Activated T-cell treated with anti-CD3 and anti-CD28 coated beads, Interleukin-2, amount 50 U/mL, for 4 hours (primary cell): ENCODE measurements at places on chromosomes 2 and 18.

DNA sequence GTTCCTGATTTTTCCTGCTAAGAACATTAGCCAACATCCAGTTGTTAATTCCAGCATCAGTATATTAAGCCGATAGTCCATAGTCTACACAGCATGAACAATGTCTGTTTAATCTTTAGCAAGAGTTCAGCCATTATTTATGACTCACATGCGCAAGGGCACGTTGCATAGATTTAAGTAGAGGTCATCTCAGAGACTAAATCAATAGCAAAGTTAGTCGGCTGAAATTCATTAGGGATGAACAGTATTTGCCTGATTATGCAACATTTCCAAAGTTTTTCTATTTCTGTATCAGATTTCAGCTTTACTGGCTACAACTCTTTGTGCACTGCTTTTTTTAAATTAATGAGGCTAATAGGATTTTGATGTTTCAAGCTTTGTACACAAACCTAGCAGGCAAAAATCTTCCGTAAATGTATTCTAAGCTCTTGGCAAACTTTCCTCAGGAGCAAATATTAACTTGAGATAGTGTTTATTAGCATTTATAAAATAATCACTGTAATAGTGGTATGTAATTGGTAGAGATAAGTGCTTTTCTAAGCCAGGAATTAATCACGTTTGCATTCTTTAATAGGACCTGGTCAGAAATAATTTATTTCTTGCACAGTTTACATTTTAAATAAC lies 578.7 kb upstream of the ID2 start:
- no peak for DNase-seq

DNA sequence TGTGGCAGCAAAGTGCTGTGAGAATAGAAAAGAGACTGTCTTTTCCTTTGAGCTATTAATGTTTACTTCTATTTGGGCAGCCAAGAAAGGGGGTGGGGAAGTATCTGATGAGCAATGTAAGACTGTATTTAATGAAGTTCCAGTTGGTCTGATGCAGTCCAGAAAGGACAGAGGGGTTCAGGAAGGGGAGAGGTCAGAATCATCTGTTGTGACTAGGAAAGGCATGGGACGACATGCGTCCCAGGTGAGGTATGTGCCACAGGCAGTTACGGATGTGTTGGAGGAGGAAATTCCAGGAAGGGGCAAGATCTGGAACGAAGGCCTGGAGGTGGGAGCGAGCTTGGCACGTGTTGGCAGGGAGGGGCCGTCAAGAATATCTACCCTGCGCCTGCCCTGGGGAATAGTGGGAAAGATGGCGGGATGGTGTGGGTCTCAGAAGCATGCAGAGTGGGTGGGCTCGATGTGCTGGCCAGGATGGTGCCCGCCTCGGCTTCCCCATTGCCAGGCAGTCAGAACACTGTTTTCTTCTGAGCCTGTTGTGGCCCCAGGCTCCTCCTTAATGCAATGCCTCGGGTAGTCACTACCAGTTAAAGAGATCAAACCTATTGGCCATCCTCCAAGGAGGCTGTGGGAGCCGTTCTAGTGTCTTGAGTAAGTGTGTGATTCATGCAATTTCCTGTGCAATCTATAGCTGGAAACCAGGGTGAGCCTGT lies 57.8 kb upstream of the TXNDC2 start:
- no peak for DNase-seq

- DNase-seq = no peak
Observed at GRCh38 chr2:127065299-127065939, 41.5 kb downstream of the BIN1 start.

DNA sequence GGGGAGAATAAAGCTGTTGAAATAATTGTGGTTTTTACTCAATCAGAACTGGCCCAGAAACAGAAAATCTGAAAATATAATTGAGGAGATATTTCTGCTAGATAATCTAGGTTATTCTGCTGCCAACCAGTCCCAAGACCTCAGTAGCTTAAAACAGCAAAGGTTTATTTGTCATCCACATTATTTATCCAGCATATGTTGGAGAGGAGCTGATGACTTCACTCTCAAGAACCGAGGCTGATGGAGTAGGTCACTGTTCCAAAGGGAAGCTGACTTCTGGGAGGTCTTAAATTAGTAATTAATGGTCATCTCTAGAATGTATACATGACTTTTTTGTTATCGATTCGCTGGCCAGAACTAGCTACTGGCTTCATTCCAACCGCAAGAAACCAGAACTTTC lies 124.8 kb upstream of the CTNNA2 start:
- DNase-seq = no peak

- no peak for DNase-seq
Observed at GRCh38 chr2:43125090-43125998, 101.1 kb downstream of the ZFP36L2 start.

GRCh38 chr2:173571887-173572680 lies 217.4 kb downstream of the CDCA7 start:
- DNase-seq = no peak

DNA sequence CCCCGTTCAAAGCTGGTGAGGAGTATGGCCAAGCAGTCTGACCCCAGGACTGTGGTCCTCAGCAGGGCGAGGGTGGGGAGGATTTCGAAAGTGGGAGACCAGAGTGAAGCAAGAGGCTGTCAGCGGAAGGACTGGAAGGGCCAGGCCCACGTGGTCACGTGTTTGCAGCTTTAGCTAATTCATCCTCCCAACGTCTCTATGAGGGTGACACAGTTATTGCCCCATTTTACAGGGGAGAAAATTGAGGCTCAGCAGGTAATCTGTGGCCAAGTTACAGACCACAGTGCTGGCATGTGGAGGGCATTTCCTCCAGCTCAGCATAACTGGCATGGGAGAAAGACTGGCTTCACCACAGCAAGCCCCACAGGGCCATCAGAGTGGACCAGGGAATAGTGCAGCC lies 45.4 kb upstream of the LTBP1 start:
- no peak for DNase-seq

DNA sequence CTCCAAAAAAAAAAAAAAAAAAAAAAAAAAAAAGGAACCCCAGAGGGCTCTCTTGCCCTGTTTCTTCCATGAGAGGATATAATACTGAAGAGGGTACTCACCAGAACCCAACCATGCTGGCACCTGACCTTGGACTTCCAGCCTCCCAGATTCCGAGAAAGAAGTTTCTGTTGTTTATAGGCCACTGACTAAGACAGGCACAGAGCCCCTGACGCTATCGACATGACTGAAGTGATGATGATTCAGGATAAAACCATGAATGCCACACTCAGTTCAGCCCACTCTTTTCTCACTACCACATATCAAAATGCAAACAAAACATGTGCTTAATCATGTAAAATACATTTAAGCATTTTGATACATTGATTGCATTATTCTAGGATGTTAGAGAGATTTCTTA lies 66.1 kb upstream of the CDCA7 start:
- DNase-seq = no peak

- no peak for DNase-seq
Observed at GRCh38 chr2:53751728-53752127, 15.9 kb upstream of the CHAC2 start.

DNA sequence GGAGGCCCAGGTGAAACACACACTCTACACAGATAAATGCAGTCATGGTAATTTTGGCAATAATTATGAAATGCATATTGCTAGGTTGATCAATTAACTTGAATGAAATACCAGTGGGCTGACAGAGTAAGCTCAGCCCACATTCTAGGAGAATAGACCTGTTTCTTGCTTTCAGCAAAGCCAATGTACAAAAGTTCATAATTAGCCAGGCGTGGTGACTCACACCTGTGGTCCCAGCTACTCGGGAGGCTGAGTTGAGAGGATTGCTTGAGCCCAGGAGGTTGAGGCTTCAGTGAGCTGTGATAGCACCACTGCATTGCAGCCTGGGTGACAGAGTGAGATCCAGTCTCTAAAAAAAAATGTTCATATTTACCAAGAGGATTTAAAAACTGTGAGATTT lies 15.7 kb upstream of the MBP start:
- DNase-seq = no peak

DNA sequence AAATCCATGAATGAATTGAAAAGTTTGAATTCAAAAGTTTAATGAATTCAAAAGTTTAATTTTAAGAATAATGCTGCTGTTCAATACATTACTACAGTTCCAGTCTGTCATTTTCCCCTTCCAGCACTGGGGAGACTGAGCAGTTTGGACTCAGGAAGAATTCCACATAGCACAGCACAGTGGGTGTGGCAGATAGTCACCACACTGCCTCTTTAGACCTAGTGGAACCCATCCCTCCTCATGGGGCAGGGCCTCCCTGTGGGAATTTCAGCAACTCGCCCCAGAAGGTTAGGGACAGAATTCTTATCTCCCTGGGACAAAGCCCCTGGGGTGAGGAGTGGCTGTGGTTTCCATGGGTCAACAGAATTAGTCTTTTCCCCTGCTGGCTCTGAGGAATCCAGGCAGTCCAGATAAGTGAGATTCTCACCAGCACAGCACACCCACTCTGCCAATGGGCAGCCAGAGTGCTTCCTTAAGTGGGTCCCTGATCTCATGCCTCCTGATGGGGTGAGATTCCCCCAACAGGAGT lies 442.0 kb upstream of the SYT4 start:
- no peak for DNase-seq

- DNase-seq = no peak
Observed at GRCh38 chr2:170660409-170660808, 54.7 kb upstream of the SP5 start.

GRCh38 chr2:97870396-97870843 lies 125.3 kb downstream of the TMEM131 start:
- no peak for DNase-seq

DNA sequence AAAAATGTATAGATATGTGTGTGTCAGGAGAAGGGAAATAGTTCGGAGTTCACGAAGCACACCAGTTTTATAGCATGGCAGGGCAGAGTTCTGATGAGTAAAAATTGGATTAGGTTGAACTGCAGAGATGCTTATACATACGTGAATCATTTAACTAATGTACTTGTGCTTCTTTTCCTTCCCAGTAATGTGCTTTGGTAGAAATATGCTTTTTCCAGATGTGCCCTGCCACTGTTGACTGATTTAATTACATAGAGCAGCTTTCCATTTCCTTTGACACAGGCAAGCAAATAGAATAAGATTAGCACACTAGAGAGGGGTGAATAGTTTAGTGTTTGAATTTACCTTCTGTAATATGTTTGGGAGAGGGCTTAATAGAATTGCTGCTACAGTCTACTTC lies 28.9 kb upstream of the ARMC9 start:
- DNase-seq = no peak

- no peak for DNase-seq
Observed at GRCh38 chr2:222322236-222322635, 23.4 kb upstream of the PAX3 start.

GRCh38 chr2:26577442-26578112 lies 63.6 kb downstream of the CIB4 start:
- peak; percentile 59 for DNase-seq

DNA sequence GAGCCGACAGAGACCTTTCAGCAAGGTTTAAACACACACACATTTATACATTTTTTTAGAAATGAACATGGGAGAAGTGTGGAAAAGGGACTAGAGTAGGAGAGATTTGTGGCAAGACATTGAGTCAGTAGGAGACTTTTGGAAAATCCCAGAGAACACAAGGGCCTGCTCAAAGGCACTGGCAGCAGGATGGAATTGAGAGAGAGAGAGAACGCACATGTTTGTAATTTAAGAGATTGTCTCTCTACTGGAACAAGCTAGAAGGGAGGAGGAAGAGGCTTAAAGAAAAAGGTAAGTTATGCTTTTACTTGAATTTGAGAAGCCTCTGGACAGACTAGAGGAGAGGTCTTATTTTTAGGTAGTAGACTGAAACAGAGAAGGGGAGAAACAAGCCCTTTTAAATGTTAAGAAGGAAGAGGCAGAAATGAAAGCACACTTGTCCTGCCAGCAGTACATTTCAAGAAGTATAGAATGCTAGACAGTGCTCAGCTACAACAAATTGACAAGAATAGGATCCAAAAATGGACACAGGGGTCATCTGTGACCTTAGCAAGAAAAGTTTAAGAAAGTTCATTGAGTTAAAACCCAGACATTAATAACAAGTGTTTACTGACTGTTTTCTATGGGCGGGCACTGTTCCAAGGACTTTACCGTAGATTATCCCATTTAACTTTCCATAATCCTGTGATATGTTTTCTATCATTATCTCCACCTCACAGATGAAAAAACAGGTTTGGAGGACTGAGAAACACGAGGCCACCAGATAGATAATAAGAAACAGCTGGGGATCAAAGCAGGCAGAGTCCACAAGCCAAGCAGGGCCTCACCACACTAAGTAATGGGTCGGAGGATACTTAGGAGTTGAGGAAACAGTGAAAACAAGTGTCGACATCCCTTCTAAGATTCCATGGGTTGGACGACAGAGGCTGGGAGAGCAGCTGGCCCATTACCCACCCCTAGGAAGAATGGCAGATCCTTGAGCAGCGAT lies 306.5 kb upstream of the NRP2 start:
- DNase-seq = no peak

DNA sequence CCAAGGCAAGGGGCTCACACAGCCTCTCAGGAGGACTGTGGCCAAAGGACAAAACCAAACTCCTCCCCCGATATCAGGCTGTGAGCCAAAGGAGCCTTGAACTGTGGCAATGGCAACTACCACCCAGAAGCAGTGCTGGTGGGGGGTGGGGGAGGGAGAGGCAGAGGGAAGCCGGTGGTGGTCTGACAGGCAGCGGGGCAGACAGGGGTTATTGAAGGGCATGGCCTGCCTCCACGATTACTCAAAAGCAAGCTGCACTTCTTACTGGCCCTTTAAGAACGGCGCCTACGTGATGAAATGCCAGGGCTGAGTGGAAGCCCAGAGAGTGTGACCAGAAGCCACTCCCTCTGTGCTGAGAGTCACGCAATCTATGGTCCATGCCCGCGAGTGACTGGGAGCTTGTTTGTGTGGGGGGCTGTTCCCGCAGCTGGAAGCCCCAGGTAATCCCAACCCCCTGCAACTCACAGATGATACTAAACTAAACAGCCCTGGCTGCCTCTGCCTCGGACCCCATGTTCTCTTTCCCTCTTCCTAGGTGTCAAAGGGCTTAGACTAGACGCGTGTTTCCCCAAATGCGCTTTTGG lies 128.2 kb upstream of the CXCR4 start:
- no peak for DNase-seq

DNA sequence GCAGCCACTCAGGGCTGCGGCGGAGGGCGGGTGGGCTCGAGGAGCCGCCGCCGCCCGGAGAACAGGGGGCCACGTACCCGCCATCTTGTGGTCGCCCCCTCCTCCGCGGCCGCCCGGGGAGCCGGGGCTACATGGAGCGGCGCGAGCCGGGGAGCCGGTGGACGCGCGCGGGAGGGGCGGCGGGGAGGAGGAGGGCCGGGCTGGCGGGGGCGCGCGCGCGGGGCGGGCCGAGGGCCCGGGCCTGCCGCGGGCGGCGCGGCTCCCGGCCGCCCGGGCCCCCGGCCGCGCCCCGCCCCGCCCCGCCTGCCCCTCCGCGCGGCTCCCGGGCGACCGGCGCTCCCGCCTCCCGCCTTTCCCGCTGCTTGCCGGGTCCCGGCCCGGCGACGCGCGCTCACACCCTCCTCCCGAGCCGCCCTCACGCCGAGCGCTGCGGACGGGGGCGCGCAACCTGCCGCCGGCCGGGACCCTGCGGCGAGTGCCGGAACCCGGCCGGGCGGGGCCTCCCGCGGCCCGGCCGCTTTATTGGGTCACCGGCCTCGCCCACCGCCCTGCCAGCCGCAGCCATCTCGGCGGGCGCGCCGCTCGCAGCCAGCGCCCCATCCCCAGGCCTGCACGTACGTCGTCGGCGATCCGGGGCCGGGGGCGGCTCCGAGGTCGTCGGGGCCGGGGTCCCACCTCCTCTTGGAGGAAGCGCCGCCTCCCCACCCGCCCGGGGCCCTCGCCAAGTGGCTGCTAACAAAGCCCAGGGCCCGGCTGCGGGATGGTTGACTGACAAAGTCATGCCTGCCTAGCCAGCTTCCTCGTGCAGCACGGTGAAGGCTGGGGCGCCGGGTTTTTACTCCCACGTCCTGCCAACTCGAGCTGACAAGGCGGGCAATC lies at the start of gene PPP4R1:
Gene PPP4R1, minus strand, starts transcription at position 159 of the 879 bp plus-strand sequence. Its CDS starts 75 bp downstream, at position 84.
- peak; percentile 61 for DNase-seq
